ENCODE measurements at places on chromosomes 12 and 14. TPM values are rescaled to one million over a fixed set of nuclear protein-coding genes. Genes with fewer than 3 reads are reported as not detected.

GRCh38 chr14:59454139-59454538 is 11.0 kb downstream of the GPR135 start:
- no peaks in the 10 kb centered on the region for H3K4me1 ChIP-seq
- H3K4me3 ChIP-seq: no peak overlapping the region

DNA sequence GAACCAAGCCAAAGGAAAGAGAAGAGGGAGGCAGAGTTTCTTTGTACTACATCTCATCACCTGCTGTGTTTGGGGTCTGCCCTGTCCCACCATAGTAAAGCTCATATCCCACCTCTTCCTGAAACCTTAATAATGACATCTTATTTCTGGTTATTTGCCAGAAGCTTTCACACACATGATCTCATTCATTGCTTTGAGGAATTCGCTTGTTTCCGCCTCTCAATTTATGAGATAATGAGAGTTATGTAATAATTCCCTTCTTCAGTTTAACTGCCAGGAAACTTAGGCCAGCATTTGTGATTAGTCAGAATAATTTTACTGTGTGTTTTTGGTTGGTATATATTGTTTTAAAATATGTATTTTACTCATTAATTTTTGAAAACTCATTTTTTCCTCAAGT is 205.2 kb downstream of the CACNA1C start:
- H3K27ac ChIP-seq: no peak overlapping the region
- no peak for DNase-seq
- no peak overlapping the region for H3K4me3 ChIP-seq

DNA sequence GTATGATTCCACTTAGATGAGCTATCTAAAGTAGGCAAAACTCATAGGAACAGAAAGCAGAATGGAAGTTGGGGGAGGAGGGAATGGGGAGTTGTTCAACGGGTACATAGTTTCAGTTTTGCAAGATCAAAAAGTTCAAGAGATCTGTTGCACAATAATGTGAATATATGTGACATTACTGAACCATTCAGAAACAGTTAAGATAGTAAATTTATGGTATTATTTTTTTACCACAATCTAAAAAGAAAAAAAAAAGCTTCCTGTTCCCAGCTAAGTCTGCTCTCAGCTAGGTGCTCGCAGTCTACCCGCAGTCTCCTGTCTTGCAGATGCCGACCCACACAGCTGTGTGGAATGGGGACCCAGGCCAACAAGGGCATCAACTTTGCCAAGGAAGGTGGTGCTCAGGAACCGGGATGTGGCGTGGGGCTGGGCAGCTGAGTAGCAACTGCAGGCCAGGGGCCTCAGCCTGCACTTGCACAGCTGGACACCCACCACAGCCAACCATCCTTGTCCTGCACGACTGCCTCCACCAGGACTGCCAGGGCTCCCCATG is 15.3 kb upstream of the ANO6 start:
- H3K36me3 ChIP-seq: no peaks in the 10 kb centered on the region
- no peak for DNase-seq
- peaks cover 22% of the 10 kb centered on the region for H3K4me1 ChIP-seq

DNA sequence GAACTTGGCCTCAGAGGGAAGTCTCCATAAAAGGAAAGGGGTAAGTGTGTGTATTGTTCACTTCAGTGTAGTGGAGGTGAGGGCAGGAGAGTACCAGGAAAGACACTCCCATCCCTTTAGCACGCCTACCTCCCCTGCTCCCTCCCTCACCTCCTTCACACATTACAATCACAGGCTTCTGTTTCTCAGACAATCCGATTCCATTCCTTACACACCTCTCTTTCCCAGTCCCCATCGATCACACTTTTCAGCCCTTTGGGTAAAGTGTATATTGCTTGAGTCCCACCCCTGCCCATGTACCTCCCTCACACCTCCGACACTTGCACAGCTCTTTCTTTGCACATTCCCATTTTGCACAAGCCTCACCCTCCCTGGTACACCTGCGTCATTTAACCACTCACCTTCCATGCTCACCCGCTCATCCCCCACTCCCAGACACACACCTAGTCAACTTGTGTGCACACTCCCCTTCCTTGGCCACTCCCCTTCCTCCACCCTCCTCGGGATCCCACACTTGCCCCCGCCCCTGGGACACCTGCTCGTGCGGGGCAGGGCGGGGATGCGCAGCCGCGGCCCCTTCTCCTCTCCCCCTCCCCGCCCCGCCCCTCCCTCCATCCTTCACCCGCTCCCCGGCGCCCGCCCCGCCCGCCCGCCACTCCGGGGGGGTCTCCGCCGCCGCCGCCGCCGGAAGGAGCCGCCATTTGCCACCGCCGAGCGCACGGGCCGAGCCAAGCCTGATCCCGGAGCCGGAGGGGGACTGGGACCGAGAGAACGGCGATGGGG is at the start of gene MARCHF9:
TSS of gene MARCHF9 (plus strand) at position 693 of the 783 bp plus-strand sequence. CDS start 426 bp downstream, outside the sequence.
- no peaks in the 10 kb centered on the region for H3K36me3 ChIP-seq
- H3K4me1 ChIP-seq: peaks cover 46% of the 10 kb centered on the region
- H3K27me3 ChIP-seq: no peaks in the 10 kb centered on the region
- peak within 1 kb of the TSS; percentile 60 for H3K4me3 ChIP-seq
- H3K27ac ChIP-seq: peak within 1 kb of the TSS; percentile 78

NDUFB1 gene
- total RNA-seq: 76.2 TPM

DNA sequence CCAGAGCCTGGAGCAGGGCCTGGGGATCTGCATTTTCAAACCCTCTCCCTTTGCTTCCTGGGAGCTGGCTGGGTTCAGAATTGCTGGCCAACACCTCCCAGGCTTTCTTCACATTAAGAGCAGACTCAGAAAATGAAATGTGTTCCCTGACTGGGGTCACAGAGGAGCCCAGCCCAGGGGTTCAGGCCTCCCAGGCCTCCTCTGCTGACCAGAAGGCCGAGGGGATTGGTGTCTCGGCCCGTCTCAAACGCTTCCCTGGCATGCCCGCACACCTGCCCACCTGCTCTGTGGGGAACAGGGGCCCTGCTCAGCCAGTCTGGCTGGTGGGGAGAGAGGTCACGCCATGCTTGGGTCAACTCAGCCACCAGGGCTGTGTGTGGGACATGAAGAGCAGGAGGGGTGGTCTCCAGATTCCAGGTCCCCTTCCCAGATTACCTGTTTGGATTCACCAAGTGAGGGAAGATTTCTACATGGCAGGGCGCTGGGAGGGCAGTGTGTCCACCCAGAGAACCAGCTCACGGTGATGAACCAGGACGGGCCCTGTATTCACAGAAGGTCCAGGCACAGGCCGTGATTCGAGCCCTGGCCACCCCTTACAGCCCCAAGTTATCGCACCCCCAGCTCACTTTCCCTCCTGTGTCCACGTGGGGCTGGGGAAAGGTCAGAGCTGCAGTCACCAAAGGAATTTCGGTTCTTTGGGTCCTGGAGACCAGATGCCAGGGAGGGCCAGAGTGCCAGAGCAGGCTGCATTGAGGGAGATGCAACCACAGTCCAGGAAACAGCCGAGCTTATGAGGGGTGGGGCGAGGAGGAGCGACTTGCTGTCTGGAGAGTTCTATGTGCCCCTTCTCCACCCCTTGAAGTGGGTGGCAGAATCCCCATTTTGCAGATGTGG is 55.2 kb upstream of the RIN3 start:
- peaks cover 58% of the 10 kb centered on the region for H3K4me1 ChIP-seq
- no peaks in the 10 kb centered on the region for H3K36me3 ChIP-seq
- no peak for DNase-seq
- H3K27ac ChIP-seq: peak overlapping the region; percentile 88
- H3K27me3 ChIP-seq: peaks cover 2% of the 10 kb centered on the region
- H3K4me3 ChIP-seq: no peak overlapping the region

DNA sequence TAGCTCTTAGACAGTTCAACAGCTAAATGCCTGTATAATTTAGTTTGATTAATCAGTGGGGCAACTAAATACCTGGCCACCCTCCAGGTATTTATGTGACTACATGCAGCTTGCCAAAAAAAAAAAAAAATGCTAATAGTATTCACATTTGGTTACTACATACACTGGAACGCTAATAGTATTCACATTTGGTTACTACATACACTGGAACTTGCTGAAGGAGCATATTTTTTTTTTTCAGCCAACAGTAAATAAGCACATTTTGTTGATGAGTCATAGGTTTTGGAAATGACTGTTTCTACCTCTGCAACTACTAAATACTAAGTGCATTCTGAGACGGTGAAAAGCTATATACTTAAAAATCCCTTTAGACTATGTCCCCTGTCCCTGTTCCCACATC is 1172.3 kb downstream of the LRFN5 start:
- DNase-seq: no peak
- no peaks in the 10 kb centered on the region for H3K27me3 ChIP-seq
- no peaks in the 10 kb centered on the region for H3K4me1 ChIP-seq
- no peak overlapping the region for H3K27ac ChIP-seq
- no peaks in the 10 kb centered on the region for H3K36me3 ChIP-seq

KRT78 gene
- not detected for total RNA-seq

DNA sequence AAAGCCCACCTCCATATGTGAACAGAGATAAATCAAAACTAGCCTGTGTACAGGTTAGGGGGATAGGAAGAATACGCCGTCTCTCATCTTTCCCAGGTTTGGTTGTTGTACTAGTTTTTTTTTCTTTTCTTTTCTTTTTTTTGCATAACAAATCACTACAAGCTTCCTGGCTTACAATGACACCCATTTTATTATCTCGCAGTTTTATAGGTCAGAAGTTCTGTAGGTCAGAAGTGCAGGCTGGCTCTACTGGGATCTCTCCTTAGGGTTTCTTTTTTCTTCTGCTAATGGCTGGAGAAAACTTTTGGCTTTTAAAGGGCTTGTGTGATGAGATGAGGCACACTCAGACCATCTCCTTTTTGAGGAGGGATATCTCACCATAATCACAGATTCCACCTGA is 25.7 kb upstream of the CRY1 start:
- H3K36me3 ChIP-seq: no peaks in the 10 kb centered on the region
- H3K27me3 ChIP-seq: peaks cover 34% of the 10 kb centered on the region
- H3K27ac ChIP-seq: no peak overlapping the region
- H3K4me1 ChIP-seq: no peaks in the 10 kb centered on the region
- H3K4me3 ChIP-seq: no peak overlapping the region

DNA sequence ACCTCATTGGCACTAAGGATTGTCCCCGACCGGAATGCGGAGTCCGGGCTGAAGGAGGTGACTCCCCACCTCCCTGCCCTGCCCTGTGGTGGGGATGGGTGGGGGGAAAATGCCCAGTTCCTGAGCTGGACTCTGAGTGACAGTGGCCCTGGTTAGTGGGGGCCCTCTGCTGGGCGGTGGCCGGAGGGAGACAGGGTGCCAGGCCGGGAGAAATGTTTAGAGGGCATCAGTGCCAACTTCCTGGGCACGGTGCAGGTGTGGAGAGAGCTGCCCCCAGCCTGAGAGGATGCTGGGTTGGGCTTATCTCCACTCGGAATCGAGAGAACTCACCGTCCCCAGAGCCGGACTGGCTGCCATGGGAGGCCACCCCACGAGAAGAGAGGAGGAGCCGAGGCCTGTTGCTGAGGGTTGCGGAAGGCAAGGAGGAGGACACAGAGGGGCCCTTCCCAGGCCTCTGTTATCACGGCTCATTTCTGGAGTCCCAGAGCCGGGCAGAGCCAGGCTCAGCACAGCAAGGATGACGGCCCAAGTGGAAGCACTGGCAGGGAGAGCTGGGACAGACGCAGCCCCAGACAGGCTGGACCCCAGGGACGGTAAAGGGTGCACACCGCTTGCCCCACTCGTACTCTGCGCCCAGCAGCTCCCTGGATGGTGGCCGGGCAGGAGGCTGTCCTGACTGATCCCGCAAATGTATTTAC is 156.7 kb downstream of the KIF26A start:
- H3K4me3 ChIP-seq: no peak overlapping the region
- peaks cover 10% of the 10 kb centered on the region for H3K27me3 ChIP-seq
- H3K36me3 ChIP-seq: no peaks in the 10 kb centered on the region
- H3K4me1 ChIP-seq: no peaks in the 10 kb centered on the region
- DNase-seq: no peak

UBR7 gene
- total RNA-seq: 17.7 TPM

ANO2 gene
- 15.7 TPM for total RNA-seq

NTN4 gene
- 207 TPM for total RNA-seq

DNA sequence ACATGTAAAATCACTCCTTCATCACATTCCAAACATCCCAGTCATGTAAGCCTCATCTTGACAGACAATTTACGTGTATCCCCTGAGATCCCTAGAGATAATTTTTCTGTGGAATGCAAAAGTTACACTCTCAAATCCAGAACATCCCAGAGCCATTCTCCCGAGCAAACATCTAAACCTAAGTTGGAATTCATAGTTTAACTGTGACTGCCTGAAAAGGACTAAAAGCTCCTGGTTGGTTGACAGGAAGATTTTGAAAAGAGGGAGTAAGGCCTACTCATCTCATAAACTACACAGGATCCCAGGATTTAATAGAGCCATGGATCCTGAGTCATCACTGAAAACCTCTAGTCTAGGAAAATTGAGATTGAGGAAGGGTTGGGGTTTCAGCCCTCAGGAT is 123.6 kb downstream of the SCN8A start:
- no peaks in the 10 kb centered on the region for H3K4me1 ChIP-seq
- DNase-seq: no peak
- H3K36me3 ChIP-seq: no peaks in the 10 kb centered on the region
- no peak overlapping the region for H3K4me3 ChIP-seq
- no peaks in the 10 kb centered on the region for H3K27me3 ChIP-seq
- no peak overlapping the region for H3K27ac ChIP-seq

GRCh38 chr12:91778938-91779400 is 366.7 kb downstream of the BTG1 start:
- DNase-seq: no peak
- peak overlapping the region; percentile 86 for H3K27ac ChIP-seq
- peaks cover 27% of the 10 kb centered on the region for H3K4me1 ChIP-seq
- no peak overlapping the region for H3K4me3 ChIP-seq
- H3K36me3 ChIP-seq: no peaks in the 10 kb centered on the region
- no peaks in the 10 kb centered on the region for H3K27me3 ChIP-seq

GRCh38 chr14:70082394-70082793 is 106.4 kb downstream of the SLC8A3 start:
- H3K36me3 ChIP-seq: no peaks in the 10 kb centered on the region
- no peak overlapping the region for H3K27ac ChIP-seq
- no peaks in the 10 kb centered on the region for H3K4me1 ChIP-seq
- DNase-seq: no peak
- H3K27me3 ChIP-seq: peaks cover 29% of the 10 kb centered on the region

DNA sequence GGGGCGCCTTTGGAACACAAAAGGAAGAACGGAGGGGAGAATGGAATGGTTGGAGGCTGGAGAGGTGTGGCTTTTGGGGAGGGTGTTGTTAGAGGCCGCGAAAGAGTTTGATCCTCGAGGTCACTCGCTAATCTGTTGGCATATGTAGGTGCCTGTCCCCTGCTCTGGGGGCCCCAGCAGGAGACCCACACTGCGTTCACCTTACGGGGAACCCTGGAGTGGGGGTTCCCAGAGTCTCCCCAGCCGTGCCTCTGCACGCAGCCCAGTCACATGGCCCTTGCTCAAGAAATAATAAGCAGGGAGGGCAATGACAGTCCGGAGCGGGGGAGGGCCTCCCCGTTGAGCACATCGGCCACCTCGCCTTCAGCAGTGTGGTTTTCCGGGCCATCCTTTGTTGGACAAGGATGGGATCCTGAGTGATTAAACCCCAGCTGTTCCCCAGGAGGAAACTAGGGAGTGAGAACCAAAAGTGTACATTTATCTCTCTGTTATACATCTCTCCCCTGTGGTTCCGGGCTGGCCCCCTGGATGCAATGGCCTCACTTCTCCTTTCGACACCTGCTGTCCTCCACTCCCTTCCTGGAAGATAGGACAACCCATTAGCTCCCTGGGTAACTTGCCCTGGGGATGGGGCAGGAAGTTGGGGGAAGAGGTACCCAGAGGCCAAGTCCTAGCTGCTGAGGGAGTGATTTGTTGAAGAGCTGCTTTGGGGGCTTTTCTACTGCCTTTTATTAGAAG is 1.3 kb downstream of the PLEKHG3 start:
- peak overlapping the region; percentile 81 for H3K4me3 ChIP-seq
- no peaks in the 10 kb centered on the region for H3K27me3 ChIP-seq
- peak; percentile 84 for DNase-seq
- H3K36me3 ChIP-seq: no peaks in the 10 kb centered on the region
- H3K4me1 ChIP-seq: peaks cover 80% of the 10 kb centered on the region
- H3K27ac ChIP-seq: peak overlapping the region; percentile 93

GRCh38 chr14:49612671-49613070 is 7.8 kb downstream of the RPL36AL start:
- no peaks in the 10 kb centered on the region for H3K36me3 ChIP-seq
- no peaks in the 10 kb centered on the region for H3K27me3 ChIP-seq
- H3K4me3 ChIP-seq: no peak overlapping the region
- DNase-seq: peak; percentile 25

Measured in spleen (tissue), 13 donors.